GOT3 (cell line): ENCODE measurements at places on chromosomes 16 and 17.

DNA sequence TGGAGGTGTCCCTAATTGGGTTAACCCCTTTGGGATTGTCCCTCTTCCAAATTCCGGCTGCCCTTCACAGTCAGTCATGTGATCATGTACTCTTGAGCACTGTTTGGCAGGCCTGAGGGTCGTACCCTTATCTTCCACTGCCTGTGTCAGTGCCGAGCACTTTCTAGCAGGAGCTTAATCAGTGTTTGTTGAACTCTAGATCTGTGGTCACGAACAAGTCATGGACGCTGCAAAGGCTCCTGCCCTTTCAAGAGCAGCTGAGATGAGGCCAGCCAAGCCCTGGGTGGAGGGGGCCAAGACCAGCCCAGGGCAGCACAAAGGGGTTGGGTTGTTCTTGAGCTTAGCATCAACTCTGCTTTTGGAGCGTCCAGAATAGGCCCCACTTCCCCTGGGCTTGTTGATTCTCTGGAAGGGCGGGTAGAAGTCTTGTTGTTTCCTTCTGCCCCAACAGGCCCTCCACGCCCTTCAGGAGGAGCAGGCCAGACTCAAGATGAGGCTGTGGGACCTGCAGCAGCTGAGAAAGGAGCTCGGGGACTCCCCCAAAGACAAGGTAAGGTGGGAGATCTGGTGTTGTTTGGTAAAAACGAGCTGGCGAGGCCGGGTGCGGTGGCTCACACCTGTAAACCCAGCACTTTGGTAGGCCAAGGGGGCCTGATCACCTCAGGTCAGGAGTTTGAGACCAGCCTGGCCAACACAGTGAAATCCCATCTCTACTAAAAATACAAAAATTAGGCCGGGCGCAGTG, 5.3 kb downstream of the IFI35 start:
- no peak for DNase-seq

GRCh38 chr17:43578699-43579565, 32.8 kb upstream of the ETV4 start:
- no peak for DNase-seq

DNA sequence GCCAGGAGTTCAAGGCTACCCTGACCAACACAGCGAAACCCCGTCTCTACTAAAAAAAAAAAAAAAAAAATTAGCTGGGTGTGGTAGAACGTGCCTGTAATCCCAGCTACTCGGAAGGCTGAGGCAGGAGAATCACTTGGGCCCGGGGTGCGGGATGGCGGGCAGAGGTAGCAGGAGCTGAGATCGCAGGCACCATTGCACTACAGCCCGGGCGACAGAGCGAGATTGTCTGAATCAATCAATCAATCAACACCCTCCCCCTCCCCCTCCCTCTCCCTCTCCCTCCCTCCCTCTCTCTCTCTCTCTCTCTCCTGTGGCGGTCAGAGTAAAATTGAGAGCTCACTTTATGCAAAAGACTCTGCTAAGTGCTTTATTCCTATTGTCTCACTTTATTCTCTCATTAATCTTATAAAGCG, 1.2 kb downstream of the HSDL1 start:
- DNase-seq, result no peak

GRCh38 chr16:11428623-11428953, 83.3 kb downstream of the RMI2 start:
- no peak for DNase-seq

DNA sequence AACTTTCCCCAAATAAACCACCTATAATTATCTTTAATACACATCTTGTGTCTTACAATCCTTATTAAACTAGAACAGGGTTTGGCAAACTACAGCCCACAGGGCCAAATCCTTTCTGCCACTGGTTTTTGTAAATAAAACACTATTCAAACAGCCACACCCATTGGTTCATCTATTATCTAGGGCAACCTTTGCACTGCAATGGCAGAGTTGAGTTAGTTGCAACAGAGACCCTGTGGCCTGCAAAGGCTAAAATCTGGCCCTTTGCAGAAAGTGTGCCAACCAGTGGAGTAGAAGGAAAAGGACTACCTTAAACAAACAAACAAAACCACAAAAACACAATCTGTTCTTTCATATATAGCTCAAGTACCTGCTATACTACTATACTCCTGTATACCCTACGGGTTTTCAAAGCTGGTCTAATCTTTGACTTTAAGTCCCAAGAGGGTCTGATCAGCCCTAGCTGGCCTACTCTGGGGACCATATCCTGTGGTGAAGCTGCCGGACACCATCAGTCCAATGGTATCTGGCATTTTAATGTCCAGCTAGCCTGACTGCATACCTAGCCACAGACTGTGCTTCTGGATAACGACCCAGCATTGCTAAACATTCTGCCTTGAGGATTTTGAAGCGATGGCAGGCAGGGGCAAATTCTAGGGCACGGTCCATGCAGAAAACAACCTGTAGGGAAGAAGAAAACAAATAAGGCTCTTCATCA, 23.3 kb downstream of the CNP start:
- no peak for DNase-seq
